CD4-positive, alpha-beta T cell treated with Interleukin-4 for 1 hour (primary cell): ENCODE measurements at places on chromosomes 6 and 20.

DNA sequence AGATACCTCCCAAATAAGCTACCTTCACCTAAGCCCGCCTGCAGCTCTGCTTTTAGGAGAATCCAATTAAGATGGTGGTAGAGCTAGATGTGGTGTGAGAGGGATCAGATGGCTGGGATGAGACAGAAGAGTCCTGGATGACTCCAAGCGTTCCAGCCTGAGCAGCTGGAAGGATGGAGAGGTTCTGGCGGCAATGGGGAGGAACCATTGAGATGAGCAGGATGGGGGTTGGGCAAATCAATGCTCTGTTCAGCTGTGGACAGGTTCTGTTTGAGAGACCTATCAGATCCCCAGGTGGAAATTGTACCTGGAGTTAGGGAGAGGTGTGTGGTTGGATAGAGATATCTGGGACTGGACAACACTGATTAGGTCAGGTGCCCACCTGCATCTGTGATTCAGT is 23.0 kb downstream of the PHACTR3 start:
- no peak for DNase-seq

- DNase-seq = no peak
Observed at GRCh38 chr6:21098744-21099143, 494.8 kb upstream of the SOX4 start.

DNA sequence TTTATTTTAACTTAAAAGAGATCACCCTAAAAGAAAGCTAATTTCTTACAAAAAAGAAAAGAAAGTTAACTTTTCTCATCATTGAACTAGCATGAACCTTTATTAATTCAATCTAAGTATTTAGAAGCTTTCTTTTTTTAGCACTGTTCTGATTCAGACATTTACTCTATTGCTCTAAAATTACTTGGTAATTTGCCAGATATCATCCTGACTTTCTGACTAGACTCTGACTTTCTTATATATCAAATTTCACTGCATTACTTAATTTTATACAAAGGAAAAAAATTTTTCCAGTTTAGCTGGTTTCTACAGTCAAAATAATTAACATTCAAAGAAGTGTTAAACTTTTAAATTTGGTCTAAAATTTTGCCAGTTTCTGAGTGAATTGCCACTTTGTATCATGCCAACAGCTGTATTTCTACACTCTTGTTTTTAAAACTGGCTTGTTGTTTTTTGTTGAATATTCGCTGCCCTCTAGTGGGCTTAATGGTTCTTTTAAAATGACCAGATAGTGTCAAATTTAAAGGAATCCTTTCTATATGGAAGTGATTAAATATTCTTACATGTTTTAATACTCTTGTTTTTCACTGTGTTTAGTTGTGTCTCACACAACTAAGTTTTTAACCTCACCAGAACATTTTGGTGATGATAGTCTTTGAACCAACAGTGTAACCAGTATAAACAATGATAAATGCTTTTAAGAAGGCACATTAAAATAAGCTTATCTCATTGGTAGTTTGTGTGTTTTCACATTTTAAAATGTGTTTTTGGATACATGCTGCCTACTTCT is 102.0 kb downstream of the POPDC3 start:
- DNase-seq = peak; percentile 8

DNA sequence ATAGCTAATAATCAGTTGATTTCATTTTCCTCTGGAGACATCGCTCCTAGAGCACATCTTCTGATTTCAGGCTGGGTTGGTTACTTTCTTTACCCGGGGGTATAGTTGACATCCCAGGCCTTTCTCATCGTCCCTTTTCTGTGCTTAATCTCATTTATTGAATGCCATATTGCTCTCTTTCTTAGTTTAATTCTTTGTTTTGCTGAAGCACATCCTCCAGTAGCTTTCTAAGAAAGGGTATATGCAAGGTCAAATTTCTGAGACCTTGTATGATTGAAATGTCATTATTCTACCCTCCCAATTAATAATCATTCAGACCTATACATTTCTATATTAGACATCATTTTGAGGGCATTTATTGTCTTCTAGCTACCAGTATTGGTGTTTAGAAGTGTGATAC is 2.6 kb upstream of the C20orf141 start:
- no peak for DNase-seq

DNA sequence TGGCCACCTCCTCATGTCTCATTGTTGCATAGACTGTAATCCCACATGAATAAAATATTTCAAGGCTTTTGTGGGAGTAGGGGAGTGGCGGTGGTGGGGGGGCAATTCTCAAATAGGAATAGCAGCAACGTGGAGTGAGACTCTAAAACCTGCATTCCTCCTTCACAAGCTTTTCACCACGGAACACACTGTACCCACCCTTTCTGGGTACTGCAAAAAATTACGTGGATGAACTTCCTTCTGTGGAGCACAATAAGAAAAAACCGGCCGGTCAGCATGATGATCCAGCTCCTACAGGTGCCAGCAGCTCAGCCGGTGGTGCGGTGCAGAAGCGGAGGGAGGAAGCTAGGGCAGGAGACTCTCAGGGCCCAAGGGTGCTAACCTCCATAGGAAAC is 930 bp upstream of the RRAGD start:
- no peak for DNase-seq

- DNase-seq = no peak
Observed at GRCh38 chr6:74964871-74965441, 240.9 kb downstream of the COL12A1 start.

GRCh38 chr20:32195581-32195980 is 12.0 kb downstream of the PLAGL2 start:
- no peak for DNase-seq

DNA sequence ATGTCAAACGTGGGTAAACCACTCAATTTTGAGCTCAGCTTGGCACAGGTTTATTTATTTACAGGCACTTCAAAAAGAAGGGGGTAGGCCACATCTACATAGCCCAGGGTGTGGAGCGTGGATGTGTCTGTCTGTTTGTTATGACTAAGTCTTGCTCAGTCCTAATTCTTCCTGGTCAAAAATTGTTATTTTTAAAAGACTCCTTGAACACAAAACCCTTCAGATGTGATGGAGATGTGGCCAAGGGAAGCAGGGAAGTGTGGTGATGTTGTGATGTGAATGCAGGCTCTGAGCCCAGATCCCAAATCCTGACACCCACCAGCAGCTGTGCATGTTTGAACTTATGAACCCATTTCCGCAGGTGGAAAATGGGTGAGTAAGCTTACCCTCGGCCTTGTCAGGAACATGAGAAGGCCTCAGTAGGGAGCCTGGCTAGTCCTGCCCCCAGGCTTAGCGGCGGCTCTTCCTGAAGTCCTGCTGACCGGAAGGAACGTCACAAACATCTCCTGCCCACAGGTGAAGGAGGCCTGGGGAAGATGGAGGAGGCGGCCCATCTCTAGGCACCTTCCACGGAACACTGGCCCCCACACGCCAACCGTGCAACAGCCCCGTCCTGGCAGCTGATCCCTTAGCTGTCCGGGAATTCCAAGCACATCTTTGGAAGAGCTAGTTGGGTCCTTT is 119.7 kb downstream of the MYLK4 start:
- no peak for DNase-seq

- no peak for DNase-seq
Observed at GRCh38 chr20:63471981-63472831, at the start of gene KCNQ2. Gene KCNQ2, minus strand, starts transcription at chr20:63472655. Its CDS starts 192 bp downstream, at chr20:63472463.

- DNase-seq = no peak
Observed at GRCh38 chr6:112054555-112055190, 769 bp downstream of the CCN6 start.

- DNase-seq = no peak
Observed at GRCh38 chr6:43575105-43575771, 600 bp downstream of the XPO5 start.

DNA sequence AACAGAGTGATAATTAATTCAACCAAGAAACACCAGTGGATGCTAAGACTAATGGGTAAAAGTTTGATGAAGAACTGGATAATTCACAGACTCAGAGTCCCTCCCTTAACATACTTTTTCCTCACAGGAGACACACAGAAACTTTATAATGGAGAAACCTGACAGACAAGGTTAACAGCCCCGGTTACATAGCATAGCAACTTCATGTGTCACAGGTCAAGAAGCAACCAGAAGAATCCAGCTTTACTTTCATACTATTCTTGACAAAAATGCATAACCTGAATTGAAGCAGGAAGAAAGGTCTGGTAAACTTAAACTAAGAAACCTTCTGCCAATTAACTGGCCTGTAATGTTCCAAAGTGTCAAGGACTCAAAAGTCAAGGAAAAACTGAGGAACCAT is 375.9 kb downstream of the RNF144B start:
- DNase-seq = no peak

DNA sequence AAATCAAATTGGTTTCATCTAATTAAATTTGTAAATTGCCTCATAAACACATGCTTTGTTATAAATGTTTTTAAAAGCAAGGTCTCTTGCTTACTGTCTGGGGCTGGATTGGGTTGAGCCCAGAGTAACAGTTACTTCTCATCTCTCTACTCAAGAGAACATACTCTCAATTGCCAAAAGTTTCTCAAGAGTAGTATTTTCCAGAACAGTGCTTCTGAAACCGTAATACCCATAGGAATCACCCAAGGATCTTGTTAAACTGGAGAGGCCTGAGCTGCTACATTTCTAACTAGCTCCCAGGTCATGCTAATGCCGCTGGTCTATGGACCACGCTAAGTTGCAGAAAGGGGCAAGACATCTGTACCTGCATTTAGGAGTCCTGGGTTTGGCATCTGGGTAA is 744.9 kb downstream of the PTPRT start:
- DNase-seq = no peak

DNA sequence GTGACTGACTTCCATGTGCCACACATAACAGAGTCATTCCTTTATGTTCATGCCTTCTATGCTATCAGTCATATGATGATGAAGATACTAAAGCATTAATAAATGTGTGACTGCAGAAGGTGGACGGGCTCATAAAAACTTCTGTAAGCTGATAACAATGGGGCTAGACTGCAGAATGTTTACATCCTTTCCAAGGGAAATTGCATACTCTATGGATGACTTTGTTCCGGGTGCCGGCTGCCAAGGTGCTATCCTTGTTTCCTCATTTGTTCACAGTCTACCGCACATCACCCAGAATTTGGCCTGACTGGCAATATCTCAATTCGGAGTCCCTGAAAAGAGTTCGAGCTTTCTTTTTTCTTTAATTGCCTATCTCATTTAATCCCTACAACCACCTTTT is 85.0 kb downstream of the HUS1B start:
- DNase-seq = no peak

- DNase-seq = no peak
Observed at GRCh38 chr6:138597336-138597735, 98.0 kb upstream of the NHSL1 start.

DNA sequence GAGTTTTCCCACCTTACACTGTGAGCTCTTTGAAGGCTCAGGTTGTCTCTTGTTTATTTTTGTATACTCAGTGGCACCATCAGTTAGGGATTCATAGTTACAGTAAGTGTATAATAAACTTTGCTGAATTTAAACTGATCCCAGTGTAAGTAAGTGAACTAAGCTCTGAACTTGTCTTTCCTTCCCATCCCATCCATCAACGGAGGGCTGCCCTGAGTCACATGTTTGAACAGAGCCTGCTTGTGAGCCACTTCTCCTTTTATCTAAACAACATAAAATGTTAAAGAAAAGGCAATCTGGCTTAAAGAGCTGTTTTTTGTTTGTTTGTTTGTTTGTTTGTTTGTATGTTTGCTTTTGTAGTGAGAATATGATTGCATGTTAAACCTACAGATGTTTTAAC is 185.7 kb upstream of the MARCKS start:
- DNase-seq = no peak

- DNase-seq = no peak
Observed at GRCh38 chr6:56760842-56761241, 118.2 kb upstream of the DST start.

GRCh38 chr6:137756788-137757187 is 110.3 kb upstream of the TNFAIP3 start:
- no peak for DNase-seq

- no peak for DNase-seq
Observed at GRCh38 chr6:84428300-84428907, 201.0 kb upstream of the CEP162 start.

- DNase-seq = no peak
Observed at GRCh38 chr6:35955970-35956369, 35.1 kb upstream of the SRPK1 start.

GRCh38 chr6:137678451-137678850 is 184.3 kb upstream of the OLIG3 start:
- no peak for DNase-seq

DNA sequence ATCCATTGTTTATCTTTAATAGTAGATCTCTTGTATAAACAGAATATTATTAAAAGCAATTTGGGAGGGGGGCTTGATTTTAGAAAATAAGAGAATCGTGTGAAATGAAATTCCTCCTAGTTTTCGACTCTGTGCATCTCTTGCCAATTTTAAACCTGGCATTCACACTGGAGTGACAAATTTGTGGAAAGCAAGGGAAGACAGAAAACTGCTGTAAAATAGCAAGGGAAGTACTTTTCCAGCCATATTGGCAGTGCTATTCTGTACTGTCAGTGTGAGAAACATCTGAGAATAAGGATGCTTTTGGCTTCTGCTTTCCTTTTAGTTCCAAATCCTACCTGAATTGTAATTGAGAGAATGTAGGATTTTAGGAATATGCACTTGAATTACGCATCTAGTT is 40.2 kb downstream of the TOP1 start:
- DNase-seq = no peak

GRCh38 chr6:89518352-89519055 is 85.6 kb downstream of the ANKRD6 start:
- no peak for DNase-seq

DNA sequence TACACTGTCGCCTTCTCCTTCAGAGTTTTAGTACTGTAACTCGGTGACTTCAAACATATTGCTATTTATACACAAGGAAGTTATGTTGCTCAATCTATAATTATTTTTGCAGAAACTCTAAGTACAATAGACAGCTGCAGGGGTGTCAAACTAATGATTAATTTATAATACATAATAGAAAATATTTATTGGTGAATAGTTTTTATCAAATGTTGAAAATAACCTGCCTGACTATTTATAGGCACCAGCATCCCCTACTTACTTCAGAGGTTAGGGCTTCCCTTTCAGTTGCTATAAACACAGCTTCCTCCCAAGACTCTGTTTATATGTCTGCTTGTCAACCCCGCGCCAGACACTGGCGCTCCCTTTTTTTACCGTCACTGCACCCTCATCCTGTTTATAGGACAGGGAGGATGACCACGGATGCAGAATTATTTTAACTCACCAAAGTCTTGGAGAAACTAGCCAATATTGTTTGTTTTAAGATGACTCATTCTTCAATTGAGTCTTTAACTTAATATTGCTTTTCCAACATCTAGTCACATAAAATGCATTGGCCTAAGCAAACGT is 225.0 kb downstream of the ALDH8A1 start:
- DNase-seq = no peak

- no peak for DNase-seq
Observed at GRCh38 chr20:35511814-35512420, 17.5 kb downstream of the C20orf173 start.

DNA sequence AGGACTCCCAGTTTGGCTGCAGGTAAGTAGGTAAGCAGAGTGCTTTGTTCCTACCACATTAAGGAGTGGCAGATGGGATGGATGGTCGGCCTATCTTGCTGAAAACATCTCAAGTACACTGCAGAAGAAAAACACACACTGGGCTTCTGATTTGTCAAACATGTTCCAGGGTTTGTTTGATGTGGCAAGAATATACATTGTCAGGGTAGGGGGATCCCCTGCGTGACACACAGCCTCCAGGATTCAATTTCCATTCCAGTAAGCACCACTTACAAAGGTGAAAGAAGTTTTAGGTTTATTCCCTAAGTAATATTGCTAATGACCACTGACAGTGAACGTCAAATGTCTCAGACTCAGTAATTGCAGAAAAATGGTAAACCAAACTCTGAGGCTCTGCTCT is 26.0 kb upstream of the KIF16B start:
- DNase-seq = no peak

GRCh38 chr6:169489563-169490245 is 212.1 kb downstream of the WDR27 start:
- DNase-seq = no peak
